ENCODE measurements at places on chromosomes 5 and 9. TPM values are rescaled to one million over a fixed set of nuclear protein-coding genes. Genes with fewer than 3 reads are reported as not detected.
A peak's percentile ranks its signal among the peaks of the same experiment; 100 is the strongest.

Gene ANKRD18B
- 10.6 TPM for total RNA-seq

Gene ORM2
- total RNA-seq, result 1.4 TPM

- H3K4me1 ChIP-seq, result no peaks in the 10 kb centered on the region
- H3K36me3 ChIP-seq, result peaks cover 62% of the 10 kb centered on the region
- H3K4me3 ChIP-seq, result no peak overlapping the region
These were observed 107.6 kb downstream of the PLPP1 start for GRCh38 chr5:55427157-55427556.

GRCh38 chr5:94691949-94692348, 73.5 kb downstream of the SLF1 start:
- H3K4me3 ChIP-seq, result no peak overlapping the region
- no peaks in the 10 kb centered on the region for H3K27me3 ChIP-seq
- DNase-seq, result no peak
- no peak overlapping the region for H3K27ac ChIP-seq
- peaks cover 18% of the 10 kb centered on the region for H3K36me3 ChIP-seq

Gene FBLL1
- 4.8 TPM for total RNA-seq

Gene TAS2R1
- total RNA-seq, result not detected

Gene RPS14
- 2,603 TPM for total RNA-seq

GRCh38 chr5:40909264-40909663, at the start of gene C7:
Gene C7 (plus strand): TSS chr5:40909497. CDS start chr5:40909611, 114 bp downstream.
- H3K36me3 ChIP-seq, result no peaks in the 10 kb centered on the region
- no peak within 1 kb of the TSS for H3K27ac ChIP-seq
- no peak within 1 kb of the TSS for H3K4me3 ChIP-seq
- no peak for DNase-seq

DNA sequence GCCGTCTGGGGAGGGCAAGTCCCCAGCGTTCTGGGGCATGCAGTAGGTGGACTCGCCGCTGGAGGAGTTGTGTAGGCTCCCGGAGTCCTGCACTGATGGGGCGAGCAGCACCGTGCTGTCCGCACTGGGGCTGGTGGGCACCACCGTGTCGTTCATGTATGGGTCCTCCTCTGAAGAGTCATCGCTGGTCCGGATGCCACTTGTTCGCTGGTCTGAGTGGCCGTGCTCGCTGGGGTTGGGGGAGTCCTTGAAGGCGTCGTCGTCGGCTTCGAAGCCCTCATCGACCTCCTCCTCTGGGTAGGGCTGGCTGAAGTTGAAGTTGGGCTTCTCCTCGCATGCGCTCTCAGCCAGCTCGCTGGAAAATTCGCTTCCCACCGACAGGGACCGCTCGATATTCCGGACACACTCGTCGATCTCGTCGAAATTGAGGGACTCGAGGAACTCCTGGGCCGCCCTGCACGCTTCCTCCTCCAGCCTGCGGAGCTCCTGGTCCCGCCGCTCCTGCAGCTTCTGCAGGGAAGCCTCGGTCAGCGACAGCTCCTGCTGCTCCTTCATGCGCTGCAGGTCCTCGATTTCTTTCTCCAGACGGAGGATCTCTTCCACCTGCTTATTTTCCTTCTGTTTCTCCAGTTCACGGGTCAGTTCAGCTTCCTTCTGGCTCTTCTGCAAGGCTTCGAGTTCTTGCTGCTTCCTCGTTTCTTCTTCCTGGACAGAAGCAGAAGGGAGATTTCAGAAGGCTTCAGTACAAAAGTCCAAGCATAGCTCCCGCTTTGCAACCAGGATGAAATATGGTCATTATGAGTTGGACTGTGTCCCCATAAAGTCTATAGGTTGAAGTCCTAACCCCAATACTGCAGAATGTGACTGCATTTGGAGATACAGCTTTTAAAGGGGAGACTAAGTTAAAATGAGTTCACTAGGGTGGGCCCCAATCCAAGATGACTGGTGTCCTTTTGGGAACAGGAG, 84.6 kb upstream of the RETREG1 start:
- DNase-seq, result no peak
- H3K27ac ChIP-seq, result no peak overlapping the region
- no peak overlapping the region for H3K4me3 ChIP-seq
- H3K36me3 ChIP-seq, result peaks cover 83% of the 10 kb centered on the region
- peaks cover 8% of the 10 kb centered on the region for H3K4me1 ChIP-seq
- no peaks in the 10 kb centered on the region for H3K27me3 ChIP-seq

Gene SLC28A3
- total RNA-seq, result not detected

DNA sequence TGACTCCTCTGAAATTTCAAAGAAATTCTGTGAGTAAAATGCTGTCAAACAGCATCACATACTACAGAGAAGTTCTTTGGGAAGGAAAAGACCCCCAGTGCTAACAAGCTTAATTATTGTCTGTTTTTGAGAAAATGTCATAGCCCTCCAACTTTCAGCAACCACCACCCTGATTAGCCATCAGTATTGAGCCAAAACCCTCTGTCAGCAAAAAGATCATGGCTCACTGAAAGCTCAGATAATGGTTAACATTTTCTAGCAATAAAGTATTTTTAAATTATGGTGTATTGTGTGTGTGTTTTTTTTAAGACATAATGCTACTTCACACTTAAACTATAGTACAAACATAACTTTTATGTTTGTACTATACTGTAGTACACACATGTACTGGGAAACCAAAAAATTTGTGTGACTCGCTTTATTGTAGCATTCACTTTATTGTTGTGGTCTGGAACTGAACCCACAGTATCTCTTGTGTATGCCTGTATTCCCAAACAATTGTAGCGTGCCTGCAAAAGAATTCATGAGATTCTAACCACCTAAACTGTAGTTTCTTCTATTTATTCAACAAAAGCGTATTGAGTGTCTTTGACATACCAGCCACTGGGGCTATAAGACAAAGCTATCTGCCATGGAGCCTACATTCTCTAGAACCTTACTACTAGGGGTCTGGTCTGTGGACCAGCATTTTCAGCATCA, 31.6 kb downstream of the TLE4 start:
- no peak for DNase-seq
- H3K36me3 ChIP-seq, result peaks cover 16% of the 10 kb centered on the region
- H3K4me1 ChIP-seq, result no peaks in the 10 kb centered on the region
- H3K27ac ChIP-seq, result no peak overlapping the region
- H3K27me3 ChIP-seq, result no peaks in the 10 kb centered on the region

Gene BTNL3
- total RNA-seq, result not detected

DNA sequence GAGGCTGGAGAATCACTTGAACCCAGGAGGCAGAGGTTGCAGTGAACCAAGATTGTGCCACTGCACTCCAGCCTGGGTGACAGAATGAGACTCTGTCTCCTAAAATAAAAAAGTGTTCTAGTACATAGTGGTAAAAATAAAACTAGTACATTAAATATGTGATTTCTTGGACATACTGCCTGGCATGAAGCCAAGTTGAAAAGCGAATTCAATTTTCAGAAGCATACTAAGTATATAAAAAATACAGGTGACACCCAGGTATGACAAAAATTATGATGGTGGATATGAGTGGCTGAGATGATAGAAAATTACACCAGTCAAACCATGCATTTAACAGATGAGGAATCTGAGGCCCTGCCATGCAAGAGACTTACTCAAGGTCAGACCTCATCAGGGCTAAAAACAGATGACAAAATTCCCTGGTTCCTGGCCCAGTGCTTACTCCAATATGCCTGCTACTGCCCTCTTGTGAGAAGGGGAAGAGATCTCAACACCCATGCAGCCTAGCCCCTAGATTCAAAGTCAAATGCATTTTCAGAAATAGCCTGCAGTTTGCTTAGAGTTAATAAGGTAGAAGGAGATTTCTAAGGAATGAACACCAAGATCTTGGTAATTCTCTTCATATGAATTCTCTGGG, 46.6 kb upstream of the GNPDA1 start:
- no peak overlapping the region for H3K4me3 ChIP-seq
- H3K27ac ChIP-seq, result no peak overlapping the region
- no peaks in the 10 kb centered on the region for H3K36me3 ChIP-seq
- DNase-seq, result peak; percentile 38

DNA sequence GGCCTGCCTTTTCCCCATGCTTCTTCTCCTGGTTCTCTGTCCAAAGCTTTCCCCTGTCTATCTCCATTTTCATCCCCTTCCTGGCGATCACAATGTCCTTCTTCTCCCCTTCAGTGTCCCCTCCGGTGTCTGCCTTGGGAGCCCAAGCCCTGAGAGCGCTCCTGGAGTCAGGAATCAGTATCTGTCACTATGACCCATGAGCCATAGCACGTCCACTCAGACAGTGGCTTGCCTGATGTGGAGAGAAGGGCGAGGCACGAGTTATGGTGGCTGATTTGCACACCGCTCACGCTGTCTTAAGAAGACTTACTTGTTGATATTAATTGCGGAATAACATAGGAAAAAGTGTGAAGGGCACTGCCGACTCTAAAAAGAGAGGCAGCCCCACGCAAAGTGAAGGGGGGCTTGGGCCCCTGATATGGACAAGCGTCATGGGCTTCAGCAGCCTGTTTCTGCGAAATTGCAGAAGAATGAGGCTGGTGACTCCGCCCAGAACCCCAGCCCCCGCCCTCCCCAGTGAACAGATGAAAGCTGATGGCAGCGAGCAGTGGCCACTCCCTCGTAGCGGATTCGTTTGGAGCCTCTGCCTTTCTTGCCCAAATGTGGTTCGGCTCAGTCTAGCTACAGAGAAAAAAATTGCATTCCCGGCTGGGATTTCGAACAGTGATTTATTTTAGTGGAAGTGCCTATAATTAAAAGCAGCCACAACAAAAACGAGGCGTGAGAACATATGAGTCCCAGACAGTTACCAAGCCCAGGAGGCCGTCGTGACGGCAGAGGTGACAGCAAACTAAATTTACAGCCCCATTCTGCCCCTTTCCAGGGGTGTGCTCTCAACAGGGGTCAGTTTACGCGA, 149.8 kb downstream of the ICE1 start:
- H3K27ac ChIP-seq, result no peak overlapping the region
- H3K4me1 ChIP-seq, result no peaks in the 10 kb centered on the region
- H3K27me3 ChIP-seq, result no peaks in the 10 kb centered on the region

- H3K4me3 ChIP-seq, result no peak overlapping the region
- no peaks in the 10 kb centered on the region for H3K27me3 ChIP-seq
- H3K27ac ChIP-seq, result no peak overlapping the region
- no peak for DNase-seq
- H3K4me1 ChIP-seq, result no peaks in the 10 kb centered on the region
These were observed 33.0 kb downstream of the FKBP15 start for GRCh38 chr9:113187929-113188595.

GRCh38 chr5:129617206-129617605, 130.7 kb upstream of the MINAR2 start:
- no peak for DNase-seq
- no peaks in the 10 kb centered on the region for H3K27me3 ChIP-seq
- no peak overlapping the region for H3K4me3 ChIP-seq

DNA sequence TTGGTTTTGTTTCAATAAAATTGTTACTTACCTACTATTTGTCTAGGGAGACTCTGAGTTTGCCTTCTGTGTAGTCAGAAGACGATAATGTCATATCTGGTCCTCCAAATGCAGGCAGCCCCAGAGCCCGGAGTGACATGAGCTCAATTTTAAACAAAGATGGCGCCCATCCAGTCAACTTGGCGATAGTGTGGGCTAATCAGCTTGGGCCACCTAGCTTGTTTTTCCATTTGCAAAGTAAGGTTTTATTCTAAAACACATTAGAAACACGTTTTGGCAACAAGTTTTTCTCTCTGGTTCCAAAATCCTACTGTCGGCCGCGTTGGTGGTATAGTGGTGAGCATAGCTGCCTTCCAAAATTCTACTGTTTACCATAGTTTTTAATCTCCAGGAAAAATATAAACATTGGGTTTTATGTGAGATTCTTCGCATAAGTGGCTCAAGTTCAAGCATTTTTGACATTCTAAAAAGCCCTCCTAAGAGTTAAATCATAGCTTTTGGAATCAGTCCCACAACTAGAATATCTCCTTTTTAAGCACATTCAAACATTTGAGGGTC, 13.2 kb downstream of the TSC1 start:
- no peak overlapping the region for H3K27ac ChIP-seq
- no peak for DNase-seq

DNA sequence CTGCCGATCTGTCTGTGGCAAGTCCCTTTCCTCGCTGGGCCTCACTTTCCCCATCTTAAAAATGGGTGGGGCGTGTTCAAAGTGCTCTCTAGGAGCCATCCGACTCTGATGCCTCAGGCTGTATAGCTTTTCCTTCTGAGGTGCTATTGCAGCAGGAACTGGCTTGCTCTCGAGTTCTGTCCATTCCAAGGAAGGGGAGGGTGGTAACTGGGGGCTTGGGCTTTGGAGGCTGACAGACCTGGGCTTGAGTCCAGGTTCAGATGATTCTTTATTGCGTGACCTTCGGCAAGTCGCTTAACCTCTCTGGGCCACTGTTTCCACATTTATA, 139.5 kb downstream of the RGS3 start:
- no peaks in the 10 kb centered on the region for H3K36me3 ChIP-seq
- H3K27me3 ChIP-seq, result no peaks in the 10 kb centered on the region
- H3K4me1 ChIP-seq, result peaks cover 10% of the 10 kb centered on the region
- DNase-seq, result no peak
- H3K4me3 ChIP-seq, result no peak overlapping the region
- H3K27ac ChIP-seq, result no peak overlapping the region

Gene CMBL
- total RNA-seq, result 12.6 TPM

DNA sequence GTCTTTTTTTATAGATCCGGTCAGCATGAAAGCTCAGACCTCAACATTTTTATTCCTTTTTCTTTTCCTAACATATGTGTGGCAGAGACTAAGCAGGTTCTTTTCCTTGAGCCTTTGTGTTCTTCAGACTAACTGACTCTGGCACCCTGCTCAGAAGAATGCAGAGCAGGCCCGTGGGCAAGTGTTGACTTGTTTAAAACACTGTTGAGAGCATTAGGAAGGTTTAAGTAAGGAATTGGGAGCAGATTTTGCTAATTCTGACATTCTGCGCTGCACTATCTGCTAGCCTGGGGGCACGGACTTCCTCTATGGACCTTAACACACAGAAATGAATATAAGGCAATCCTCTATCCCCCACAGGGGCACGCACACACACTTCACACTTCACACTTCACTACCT, 182.5 kb upstream of the PIK3R1 start:
- H3K4me3 ChIP-seq, result no peak overlapping the region
- DNase-seq, result no peak
- no peaks in the 10 kb centered on the region for H3K27me3 ChIP-seq
- no peaks in the 10 kb centered on the region for H3K36me3 ChIP-seq

- no peak overlapping the region for H3K4me3 ChIP-seq
- H3K36me3 ChIP-seq, result peaks cover 16% of the 10 kb centered on the region
- H3K27me3 ChIP-seq, result no peaks in the 10 kb centered on the region
- no peak overlapping the region for H3K27ac ChIP-seq
- DNase-seq, result no peak
These were observed 71.7 kb downstream of the COL15A1 start for GRCh38 chr9:99015448-99015847.

- H3K27me3 ChIP-seq, result no peaks in the 10 kb centered on the region
- H3K27ac ChIP-seq, result no peak overlapping the region
- no peak overlapping the region for H3K4me3 ChIP-seq
- no peaks in the 10 kb centered on the region for H3K36me3 ChIP-seq
- DNase-seq, result no peak
These were observed 541.4 kb upstream of the ZNF462 start for GRCh38 chr9:106321394-106322180.

GRCh38 chr9:33232815-33233214, 7.2 kb upstream of the SPINK4 start:
- H3K27ac ChIP-seq, result no peak overlapping the region
- no peaks in the 10 kb centered on the region for H3K27me3 ChIP-seq
- DNase-seq, result no peak
- no peak overlapping the region for H3K4me3 ChIP-seq

Measured in H9 (cell line).